ENCODE measurements at places on chromosomes 5 and 9.

GRCh38 chr9:99663297-99663696, 158.4 kb upstream of the NR4A3 start:
- DNase-seq: no peak

GRCh38 chr9:108885643-108886348, 23.7 kb downstream of the ACTL7A start:
- DNase-seq: peak; percentile 56

GRCh38 chr5:80757290-80757689, 102.5 kb upstream of the DHFR start:
- DNase-seq: no peak

GRCh38 chr5:142820447-142820846, 50.3 kb downstream of the ARHGAP26 start:
- DNase-seq: no peak

DNA sequence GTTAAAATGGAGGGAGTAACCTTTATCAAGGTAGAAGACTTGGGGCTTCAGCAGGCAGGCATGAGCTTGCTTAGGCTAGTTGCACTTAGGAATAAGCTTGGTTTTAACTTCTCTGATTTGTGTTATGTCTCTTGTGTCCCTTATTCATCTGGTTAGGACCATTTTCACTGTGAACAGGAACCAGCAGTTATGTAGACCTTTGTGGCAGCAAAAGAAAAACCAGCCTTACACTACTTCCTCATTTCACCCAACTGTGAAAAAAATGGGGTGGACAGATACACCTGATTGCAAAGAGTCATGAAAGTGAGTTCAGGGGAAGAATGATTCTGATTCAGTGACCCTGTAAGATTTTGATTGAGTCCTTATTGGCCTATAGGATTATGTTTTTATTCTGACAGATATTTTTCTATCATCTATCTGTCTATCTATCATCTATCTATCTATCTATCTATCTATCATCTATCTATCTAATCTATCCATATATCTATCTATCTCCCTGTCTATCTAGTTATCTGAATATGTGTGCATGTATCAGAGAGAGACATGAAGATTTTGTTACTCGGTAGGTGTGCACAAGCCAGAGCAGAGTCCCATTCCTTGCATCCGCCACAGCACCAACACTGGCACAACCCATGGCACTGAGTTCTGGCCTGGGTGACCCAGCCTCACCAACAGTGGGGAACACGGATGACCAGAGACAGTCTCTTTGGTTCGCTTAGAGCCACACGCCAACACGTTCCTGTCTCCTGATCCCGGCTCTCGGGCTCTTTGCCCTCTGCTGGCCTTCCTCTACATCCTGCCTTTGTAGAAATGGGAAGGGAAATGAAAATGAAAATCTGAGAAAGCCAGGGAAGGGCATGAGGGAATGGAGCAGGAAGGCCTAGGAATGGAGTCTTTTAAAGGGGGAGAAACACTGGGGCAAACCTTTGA, 1.3 kb upstream of the ZNF366 start:
- DNase-seq: no peak

Measured in stimulated activated CD4-positive, alpha-beta T cell treated with anti-CD3 and anti-CD28 coated beads, Interleukin-2, amount 100 ng/mL, for 24 hours (primary cell).